ENCODE measurements at places on chromosomes 12 and 14. TPM values are rescaled to one million over a fixed set of nuclear protein-coding genes. Genes with fewer than 3 reads are reported as not detected.

The VSIG10 gene
- total RNA-seq: 10.9 TPM

The PLEKHG3 gene
- total RNA-seq: 52.9 TPM

The ZFHX2 gene
- total RNA-seq: 1.8 TPM

The CLEC1B gene
- total RNA-seq: not detected

The ETFBKMT gene
- total RNA-seq: 3.3 TPM

The TAS2R7 gene
- total RNA-seq: not detected

The CLEC9A gene
- total RNA-seq: not detected

The PFDN5 gene
- total RNA-seq: 229 TPM

The EXOC3L4 gene
- total RNA-seq: not detected

The ADGRD1 gene
- 0.68 TPM for total RNA-seq

The RTN1 gene
- 9.8 TPM for total RNA-seq

The GPATCH2L gene
- total RNA-seq: 57.4 TPM

The OLR1 gene
- total RNA-seq: 0.25 TPM

The KRT2 gene
- not detected for total RNA-seq

The CCDC85C gene
- 19.1 TPM for total RNA-seq

The KRT75 gene
- not detected for total RNA-seq

The TAS2R13 gene
- total RNA-seq: 0.68 TPM

The CPNE6 gene
- total RNA-seq: not detected

The LTB4R2 gene
- total RNA-seq: 21.7 TPM

The DPPA3 gene
- not detected for total RNA-seq

The ADSS1 gene
- total RNA-seq: 5.2 TPM

The GPR132 gene
- 0.42 TPM for total RNA-seq

The SP7 gene
- not detected for total RNA-seq

The CCDC196 gene
- not detected for total RNA-seq

The FOXA1 gene
- total RNA-seq: 11.2 TPM

The DRAM1 gene
- total RNA-seq: 8.7 TPM

The MIPOL1 gene
- 16.0 TPM for total RNA-seq

The ACOT4 gene
- not detected for total RNA-seq

The ADCY4 gene
- total RNA-seq: not detected

The NTF3 gene
- not detected for total RNA-seq

The FAM181A gene
- total RNA-seq: not detected

The ACRBP gene
- 0.30 TPM for total RNA-seq

The PPP1R1A gene
- total RNA-seq: not detected

The BEGAIN gene
- 7.0 TPM for total RNA-seq

The DAO gene
- total RNA-seq: not detected

The DNAI7 gene
- not detected for total RNA-seq

The NRIP2 gene
- not detected for total RNA-seq

The OTUB2 gene
- 1.8 TPM for total RNA-seq

The AKAP3 gene
- total RNA-seq: 0.54 TPM

The ZDHHC22 gene
- not detected for total RNA-seq

The MORN3 gene
- total RNA-seq: 0.52 TPM

The KCNA5 gene
- total RNA-seq: not detected

The RNASE7 gene
- total RNA-seq: 11.8 TPM

The CISTR gene
- not detected for total RNA-seq

The PIWIL1 gene
- not detected for total RNA-seq

The CFAP54 gene
- total RNA-seq: 0.56 TPM

The CHFR gene
- total RNA-seq: 41.0 TPM

The STXBP6 gene
- total RNA-seq: not detected

The ALDH1L2 gene
- total RNA-seq: 165 TPM

The RITA1 gene
- total RNA-seq: 17.5 TPM

The SAMD15 gene
- 0.86 TPM for total RNA-seq

The SIRT4 gene
- total RNA-seq: 0.61 TPM

The CYP46A1 gene
- total RNA-seq: 0.20 TPM

The ARHGEF25 gene
- 0.83 TPM for total RNA-seq

The GNPNAT1 gene
- 39.2 TPM for total RNA-seq

The SERPINA12 gene
- total RNA-seq: not detected

Data from MCF 10A (cell line).